Stimulated activated CD4-positive, alpha-beta T cell treated with anti-CD3 and anti-CD28 coated beads, Interleukin-15, amount 100 ng/mL, for 48 hours (primary cell): ENCODE measurements at places on chromosomes 16 and 17.

DNA sequence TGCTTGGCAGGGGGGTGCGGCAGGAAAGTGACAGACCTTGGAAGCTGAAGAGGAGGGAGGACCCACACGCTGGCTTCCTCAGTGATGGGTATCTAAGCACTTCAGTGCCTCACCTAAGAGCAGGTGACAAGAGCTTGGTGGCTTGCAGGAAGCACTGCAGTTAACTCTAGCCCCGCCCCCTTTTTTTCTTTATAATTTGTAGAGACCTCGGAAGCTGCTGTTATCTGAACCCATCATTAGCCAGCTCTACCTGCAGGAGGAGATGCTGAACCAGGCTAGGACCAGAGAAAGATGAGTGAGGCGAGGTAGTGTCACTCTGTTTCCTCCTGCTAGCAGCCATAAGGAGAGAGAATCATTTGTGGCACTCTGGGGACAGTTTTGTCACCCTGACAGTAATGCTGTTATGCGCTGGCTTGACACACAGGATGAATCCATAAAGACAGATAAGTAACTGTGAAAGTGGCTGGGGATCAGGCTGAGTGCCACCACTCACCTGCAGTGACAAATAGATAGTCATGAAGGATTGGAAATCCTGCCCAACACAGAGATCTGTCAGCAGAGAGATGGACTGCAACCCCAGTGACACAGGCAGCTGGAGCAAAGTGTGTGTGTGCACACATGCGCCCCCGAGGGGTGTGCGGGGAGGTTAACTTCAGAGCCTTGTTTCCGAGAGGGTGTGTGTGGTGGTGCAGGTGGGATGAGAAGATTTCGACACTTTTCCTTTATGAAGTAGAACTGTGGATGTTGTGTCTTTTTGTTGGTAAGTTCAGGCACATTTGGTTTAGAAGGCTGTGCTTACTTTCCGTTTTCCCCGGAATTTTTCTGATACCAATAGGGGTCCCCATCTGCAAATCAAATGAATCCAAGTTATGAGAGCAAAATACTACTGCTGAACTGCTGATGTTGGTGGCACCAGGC is 224.0 kb downstream of the IRX3 start:
- no peak for DNase-seq

GRCh38 chr17:66584927-66585326 is 250.0 kb upstream of the CACNG5 start:
- DNase-seq: no peak

GRCh38 chr16:3470723-3471122 is 24.6 kb downstream of the C16orf90 start:
- no peak for DNase-seq

GRCh38 chr17:4583782-4584100 is 588 bp upstream of the SMTNL2 start:
- DNase-seq: no peak

GRCh38 chr16:82344157-82344556 is 174.1 kb upstream of the MPHOSPH6 start:
- no peak for DNase-seq

GRCh38 chr16:8237452-8237851 is 352.9 kb downstream of the TMEM114 start:
- no peak for DNase-seq

- DNase-seq: no peak
Measured at GRCh38 chr17:20083156-20083859, 74.1 kb downstream of the SPECC1 start.

DNA sequence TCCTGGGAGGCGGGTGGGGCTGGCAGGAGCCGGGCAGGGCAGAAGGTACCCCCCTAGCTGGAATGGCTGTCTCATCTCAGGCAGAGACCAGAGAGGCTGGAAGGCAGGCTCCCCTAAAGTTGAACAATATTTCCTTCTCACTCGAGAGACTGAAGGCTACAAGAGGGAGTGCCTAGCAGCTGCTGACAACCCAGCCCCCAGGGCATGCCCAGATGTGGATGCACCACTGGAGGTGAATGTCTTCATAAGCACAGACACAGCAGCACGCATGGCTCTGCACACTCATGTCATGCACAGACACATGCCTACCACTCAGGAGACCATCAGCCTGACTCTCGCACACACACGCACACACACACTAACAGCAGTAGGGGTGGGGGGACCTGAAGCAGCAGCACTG is 179.0 kb downstream of the CCT6B start:
- no peak for DNase-seq

DNA sequence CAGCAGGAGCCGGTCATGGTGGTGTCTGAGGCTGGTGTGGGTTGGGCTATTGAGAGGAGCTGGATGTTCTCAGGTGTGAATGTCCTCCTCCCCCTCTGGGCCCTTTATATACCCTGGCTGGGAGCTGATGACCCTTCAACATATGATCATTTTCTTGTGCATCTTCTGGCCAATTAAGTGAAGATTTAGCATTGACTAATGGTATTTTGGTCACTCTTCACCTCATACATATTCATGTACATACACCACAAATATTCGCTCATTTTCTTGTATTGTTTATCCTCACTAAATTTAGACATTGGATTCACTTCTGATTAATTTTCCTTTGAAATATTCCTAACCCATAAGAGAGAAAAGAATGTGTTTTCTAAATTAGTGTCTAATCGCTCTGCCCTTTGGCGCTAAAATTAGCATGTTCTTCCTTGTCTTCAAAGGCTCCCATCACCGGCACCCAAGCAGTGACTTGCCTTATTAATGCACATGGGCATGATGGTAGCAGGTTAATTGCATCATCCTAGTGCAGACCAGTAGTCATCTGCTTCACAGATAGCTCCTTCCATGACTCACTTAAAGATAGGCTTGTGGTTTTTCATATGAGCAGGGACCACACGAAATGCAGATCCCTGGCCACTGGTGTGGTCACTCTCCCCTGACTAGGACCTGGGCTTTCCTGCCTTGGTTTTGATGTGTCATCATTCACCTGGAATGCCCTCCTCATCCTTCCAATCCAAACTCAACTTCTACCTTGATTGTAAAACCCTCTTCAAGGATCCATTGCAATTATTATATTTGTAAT is at the start of gene KRTAP2-4:
Gene KRTAP2-4 (minus strand): TSS at position 51 of the 796 bp plus-strand sequence. CDS start 34 bp downstream, at position 17.
- no peak for DNase-seq

- DNase-seq: no peak
Measured at GRCh38 chr17:57666201-57666870, 78.8 kb downstream of the CCDC182 start.

GRCh38 chr17:35245196-35245486 is 2.3 kb downstream of the SLFN5 start:
- no peak for DNase-seq

DNA sequence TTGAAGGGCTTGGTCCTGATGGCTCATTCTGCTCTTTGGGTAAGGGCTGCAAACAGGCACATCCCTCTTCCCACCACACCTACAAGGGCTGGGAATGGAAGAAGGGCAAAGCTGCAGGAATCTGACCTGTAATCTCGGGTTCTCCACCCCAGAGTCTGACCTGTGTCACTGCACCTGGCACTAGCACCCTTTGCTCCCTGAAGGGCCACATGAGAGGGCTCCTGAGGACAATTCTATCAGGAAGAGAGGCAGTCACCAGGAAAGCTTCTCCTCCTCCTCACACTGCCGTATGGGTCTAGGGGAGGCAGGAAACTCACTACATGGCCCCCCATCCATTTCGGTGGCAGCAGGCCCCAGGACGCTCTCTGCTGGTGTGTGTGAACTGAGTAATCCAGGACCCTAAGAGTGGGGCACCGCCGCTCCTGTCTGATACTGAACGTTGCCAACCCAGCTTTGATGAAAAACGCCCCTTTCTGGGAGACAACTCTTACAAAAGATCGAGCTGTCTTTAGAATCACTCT is 26.4 kb downstream of the TTLL6 start:
- no peak for DNase-seq

DNA sequence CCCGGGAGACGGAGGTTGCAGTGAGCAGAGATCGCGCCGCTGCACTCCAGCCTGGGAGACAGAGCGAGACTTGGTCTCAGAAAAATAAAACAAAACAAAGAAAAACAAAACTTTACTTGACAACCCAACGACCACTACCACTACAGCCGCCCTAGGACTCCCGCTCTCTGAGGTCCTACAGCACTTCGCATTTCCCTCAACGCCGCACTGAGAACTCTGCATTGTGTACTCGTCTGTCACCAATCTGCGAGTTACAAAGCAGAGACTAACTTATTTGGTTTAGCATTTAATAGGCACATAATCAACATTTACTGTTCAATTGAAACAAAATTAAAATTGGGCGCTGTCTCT is 479 bp upstream of the ZNF207 start:
- no peak for DNase-seq

- no peak for DNase-seq
Measured at GRCh38 chr16:87424266-87424665, 32.1 kb downstream of the MAP1LC3B start.

DNA sequence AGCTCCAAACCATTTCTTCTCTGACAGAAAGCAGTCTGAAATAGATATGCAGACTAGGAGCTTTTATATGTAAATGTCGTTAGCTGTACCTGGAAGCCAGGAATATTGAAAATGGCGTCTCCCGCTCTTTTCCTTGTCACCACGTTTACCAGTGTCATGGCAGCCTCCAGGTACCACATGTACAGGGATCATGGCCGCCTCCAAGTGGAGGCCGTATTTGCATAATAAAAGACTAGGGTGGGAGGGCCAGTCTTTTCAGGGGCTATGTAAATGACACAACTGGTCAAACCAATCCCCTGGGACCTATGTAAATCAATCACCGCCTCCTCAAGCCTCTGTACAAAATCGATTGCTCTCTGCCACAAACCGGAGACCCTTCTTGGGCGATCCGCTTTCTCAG is 54.3 kb downstream of the MYOCD start:
- DNase-seq: no peak

- DNase-seq: no peak
Measured at GRCh38 chr17:50027881-50028735, 27.8 kb upstream of the ITGA3 start.

DNA sequence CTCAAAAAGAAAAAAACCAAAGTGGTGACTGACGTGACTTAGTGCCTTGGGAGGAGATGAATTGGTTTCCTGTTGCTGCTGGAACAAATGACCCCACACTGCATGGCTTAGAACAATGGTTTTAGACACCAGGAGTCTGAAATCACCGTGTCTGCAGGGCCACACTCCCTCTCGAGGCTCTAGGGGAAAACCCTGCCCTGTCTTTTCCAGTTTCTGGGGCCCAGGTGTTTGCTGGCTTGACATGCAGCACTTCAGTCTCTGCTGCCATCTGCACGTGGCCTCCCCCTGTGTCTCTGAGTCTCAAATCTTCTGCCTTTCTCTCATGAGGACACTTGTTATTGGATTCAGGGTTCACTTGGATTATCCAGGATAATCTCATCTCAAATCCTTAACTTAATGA is 323.8 kb upstream of the TNRC6C start:
- peak; percentile 40 for DNase-seq

DNA sequence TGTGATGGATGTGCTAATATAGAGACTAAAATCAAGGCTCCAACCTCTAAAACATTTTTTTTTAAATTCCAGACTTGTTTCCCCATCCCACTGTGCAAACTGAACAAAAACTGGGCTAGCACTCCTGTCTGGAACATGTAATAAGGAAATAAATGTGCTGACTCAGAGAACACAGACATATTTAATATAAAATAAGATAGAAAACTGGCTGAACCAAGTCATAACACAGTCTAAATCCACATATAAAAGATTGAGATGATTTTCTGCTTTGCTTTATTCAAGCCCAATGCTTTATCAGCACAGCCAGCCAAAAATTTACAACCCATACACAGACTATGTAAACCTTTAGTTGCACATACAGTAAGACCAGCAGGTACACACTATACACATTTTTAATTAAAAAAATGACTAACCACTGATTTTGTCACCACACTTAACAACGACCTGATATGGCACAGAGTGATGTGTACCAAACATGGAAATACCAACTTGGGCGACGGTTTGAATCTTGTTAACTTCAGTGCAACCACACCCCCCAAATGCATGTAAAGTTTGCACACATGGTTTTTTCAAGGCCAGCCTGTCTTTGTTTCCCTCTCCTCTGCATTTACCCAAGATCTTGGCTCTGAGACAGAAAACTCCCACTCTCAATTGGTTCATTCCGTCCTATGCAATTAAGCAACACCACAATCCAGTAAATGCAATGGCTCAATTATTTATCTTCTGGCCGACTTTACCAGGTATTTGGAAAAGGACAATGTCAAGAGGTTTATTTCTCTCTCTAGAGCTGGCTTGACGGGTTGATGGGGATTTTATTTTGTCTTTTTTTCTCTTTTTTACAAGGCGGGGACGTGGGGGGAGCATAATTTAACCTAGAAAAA is 1.2 kb downstream of the STAT3 start:
- no peak for DNase-seq

DNA sequence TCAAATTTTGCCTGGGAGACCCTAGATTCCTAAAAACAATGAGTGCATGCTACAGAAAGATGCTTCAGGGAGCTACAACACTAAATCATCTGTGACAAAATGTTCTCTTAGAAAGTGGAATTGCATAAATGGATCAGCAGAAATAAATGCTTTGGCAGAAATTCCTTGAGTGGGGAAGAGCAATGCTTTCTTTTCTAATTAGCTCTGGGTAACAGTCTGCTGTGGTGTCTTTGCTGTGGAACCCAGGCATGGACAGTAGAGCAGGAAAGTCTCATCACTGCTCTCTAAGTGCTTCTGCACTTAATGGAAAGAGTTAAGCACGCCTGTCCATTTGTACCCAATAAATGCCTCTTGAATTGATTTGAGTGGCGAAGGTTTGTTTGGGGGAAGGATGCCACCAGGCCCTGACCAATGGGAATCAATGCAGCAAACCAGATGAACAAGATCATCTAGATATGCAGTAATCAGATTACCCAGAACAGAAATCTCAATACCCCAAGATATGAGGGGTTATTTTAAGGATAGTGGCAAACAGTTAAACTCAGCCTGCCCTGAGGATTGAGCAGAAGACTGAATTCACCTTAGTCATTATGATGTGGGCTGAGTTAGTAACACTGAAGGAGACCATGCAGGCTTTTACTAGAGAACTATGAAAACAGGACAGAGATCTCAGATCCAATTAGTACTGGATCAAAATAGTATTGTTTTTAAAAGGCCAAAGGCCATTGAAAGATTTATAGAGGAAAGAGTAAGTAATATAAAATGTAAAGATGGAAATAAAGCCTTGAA is 13.6 kb downstream of the HLF start:
- no peak for DNase-seq

GRCh38 chr16:48852951-48853350 is 243.0 kb upstream of the N4BP1 start:
- DNase-seq: no peak

DNA sequence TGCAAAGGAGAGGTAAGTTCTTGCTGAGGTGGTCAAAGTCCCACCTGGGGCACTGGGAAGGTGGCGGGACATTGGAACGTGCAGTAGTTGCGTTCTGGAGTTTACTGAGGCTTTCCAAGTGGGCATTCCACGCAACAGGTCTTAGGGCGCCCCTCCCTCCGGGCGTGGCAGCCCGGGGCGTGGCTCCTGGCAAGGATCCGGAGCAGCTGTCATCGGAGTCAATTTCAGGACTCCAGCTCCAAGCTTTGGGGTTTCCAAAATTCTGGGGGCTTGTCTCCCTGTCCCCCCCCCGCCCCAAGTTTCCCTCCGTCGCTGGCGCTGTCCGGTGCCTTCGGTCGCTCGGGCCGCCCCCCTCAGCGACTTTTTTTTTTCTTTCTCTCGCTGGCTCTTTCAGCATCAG is 43.1 kb upstream of the AMZ2 start:
- no peak for DNase-seq

- no peak for DNase-seq
Measured at GRCh38 chr17:45924332-45924820, 30.0 kb downstream of the MAPT start.
